NCI-H1417 treated with DMSO at 0.1 percent for 48 hours (cell line): ENCODE measurements at places on chromosomes 13 and 19.

DNA sequence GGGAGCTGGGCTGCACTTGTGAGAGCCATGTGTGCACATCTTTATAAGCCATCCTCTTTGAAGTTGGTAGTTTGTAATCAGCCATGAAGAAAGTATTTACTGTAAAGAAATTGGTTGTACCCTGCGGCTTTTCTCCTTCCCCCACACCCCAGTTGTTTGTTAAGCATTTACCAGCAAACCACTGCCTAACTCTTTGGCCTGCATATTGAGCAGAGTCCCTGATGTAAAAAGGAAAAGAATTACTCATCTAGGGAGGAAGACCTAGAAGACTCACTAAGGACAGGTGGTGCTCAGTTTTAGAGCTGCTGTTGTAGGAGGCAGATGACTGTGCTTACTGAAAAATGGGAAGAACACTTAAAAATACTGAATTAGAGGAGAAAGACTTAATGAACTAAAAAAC, 245.3 kb downstream of the PCCA start:
- DNase-seq, result no peak

DNA sequence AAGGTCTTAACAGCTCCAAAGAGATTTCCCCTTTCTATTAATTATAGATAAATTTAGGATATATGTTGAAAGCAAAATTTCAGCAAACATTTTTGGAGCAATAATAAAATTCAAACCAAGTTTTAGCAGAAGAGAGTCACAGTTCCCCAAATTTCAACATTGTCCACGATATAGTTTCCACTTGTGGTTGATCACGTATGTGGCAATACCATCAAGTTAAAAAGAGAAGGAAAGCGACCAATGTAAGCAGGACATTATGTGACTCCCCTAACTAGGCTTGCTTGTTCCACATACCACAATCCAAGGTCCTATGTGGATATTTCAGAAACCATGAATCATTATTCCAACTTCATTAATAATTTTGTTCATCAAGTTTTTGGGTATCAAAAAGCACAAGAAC, 52.8 kb downstream of the ELF1 start:
- DNase-seq, result no peak

DNA sequence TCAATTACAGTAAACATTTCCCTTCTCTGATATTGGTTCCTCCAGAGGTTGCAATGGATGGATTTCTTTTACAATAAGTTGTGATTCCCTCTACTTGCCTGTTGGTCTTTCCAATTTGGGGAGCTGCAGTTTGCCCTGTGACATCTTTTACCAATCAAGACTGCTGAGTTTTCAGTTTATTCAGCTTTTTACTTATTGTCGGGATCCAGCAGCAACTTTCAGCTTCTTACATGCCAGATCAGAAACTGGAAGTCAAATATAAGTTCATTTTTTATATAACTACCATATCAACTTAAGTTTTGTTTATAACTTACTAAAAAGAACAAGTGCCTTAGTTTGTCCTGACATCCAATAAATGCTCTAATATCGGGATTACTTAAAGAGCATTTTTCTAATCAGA, 10.5 kb downstream of the OR10H3 start:
- no peak for DNase-seq

DNA sequence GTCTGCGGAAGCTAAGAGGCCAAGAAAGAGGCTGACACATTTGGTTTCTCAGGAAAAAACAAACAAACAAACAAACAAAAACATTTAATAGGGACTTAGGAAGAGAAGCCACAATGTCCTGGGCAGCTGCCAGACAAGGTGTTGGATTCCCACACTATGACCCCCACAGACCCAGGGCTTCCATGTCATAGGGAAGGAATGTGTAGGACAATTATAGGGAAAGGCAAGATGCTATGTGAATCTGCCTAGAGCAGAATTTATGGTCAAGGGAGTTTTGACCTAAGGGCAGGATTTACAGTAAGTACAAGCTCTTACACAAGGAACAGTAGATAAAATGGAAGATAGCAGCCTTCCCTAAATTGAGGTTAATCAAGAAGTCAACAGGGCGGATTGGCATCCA, 9.1 kb upstream of the CDADC1 start:
- DNase-seq, result no peak

DNA sequence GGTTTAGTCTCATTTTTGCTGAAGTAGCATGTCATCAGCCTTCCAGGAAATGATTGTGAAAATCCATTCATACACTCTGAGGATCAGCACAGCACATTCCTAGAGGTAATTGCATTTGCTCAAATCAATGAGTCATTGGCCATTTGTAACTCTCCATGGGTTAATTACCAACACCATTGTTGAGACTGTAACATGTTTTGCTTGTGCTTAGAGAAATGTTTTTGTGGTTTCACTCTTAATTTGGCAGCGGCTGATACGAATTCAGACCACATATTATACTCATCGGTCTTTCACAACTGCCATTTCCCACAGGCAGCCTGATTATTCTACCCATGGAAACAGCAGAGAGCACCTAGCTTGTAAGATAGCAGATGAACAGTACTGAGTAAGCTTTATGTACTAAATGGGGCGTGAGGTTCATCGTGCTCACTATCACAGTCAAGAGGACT, 110.3 kb downstream of the NHLRC3 start:
- DNase-seq, result no peak

DNA sequence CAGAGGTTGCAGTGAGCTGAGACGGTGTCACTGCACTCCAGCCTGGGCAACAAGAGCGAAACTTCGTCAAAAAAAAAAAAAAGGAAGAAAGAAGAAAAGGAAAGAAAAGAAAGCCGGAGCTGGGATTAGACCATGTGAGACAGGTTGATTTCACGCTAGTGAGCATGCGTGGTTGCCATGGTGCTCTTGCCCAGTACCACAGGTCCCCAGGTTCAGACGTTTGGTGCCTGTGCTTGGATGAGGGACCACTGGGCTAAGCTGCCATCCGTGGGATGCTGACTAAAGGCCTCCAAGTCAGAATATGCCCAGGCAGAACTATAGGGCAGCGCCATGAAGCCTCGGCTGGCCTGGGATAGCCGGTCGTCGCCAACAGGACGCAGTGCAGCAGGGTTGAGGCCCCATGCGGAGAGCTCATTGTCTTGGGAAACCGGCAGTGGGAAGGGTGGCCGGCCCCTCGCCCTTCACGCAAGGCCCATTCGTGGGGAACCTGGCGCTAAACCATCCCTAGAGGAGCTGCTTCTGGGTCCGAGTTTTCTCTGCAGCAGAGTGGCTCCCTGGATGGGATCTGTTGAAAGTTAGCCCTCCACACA, 7.2 kb upstream of the TEX101 start:
- DNase-seq, result no peak

GRCh38 chr19:12937093-12937926, 1.1 kb upstream of the CALR start:
- DNase-seq, result no peak

DNA sequence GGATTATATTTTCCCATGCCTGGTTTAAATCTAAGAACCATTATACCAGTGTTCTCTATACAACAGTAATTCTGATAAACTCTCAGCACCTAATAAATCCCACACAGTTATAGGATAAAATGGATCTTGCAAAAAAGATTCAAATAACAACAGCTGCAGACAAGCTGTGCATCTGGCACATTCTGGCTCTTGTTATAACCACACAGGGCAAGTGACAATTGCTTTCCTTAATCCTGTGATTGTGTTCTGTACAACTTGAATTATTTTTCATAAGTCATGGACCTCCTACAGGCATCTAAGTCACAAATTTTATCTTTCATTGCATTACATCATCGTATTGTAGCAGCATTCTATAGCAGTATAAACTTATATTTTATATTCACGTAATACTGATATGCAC, 948.3 kb downstream of the SLITRK1 start:
- no peak for DNase-seq
